D721Med (cell line): ENCODE measurements at places on chromosomes 1 and 21.

DNA sequence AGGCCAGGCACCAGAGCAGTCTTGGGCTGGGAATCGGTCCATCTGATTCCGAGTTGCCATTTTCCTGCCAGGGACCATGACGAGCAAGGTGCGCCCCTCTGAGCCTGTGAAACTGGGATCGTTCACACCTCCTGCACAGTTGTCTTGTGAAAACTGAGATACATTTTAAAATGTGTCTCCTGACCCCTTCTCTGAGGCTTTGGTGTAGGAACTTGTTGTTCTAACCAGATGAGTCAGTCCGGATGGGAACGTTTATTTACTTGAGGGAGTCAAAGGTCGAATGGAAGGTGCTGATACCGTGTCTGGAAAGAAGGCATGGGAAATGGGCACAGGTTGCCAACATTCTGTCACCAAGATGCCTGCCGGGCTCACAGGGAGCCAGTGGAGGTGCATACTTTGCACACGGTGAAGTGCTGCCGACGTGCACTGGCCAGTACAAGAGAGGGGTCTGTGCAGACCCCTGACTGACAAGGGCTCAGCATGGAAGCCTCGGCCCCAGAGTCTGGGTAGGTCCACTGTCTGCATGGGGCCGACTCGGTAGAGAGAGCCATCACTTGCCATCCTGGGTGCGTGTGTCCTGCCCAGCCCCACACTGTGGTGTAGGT lies 7.4 kb upstream of the KCNN3 start:
- no peak for DNase-seq

- DNase-seq = no peak
Observed at GRCh38 chr1:241215203-241215602, 141.8 kb downstream of the RGS7 start.

DNA sequence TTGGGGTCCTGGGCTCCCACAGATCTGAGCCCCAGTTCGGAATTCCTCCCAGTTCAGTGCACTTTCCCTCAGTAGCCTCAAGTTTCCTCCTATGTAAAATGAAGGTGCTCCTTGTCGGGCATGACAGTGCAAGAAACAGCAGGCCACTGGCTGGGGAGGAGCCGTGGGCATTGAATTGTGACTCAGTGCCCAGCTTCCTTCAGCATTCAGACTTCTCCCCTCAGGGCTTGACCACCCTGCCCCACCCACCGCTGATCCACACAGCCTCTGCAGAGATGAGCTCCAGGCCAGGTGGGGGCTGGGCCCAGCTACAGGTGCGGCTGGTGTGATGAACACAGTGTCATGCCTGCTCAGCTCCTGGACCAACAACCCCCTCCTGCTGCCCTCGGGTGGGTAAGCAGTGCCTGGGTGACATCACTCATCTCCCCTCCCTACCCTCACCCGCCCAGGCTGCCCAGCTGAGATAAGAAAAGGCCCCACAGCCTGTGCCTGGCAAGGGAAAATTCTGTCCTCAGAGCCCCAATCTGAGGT lies 4.9 kb downstream of the MOB3C start:
- no peak for DNase-seq

DNA sequence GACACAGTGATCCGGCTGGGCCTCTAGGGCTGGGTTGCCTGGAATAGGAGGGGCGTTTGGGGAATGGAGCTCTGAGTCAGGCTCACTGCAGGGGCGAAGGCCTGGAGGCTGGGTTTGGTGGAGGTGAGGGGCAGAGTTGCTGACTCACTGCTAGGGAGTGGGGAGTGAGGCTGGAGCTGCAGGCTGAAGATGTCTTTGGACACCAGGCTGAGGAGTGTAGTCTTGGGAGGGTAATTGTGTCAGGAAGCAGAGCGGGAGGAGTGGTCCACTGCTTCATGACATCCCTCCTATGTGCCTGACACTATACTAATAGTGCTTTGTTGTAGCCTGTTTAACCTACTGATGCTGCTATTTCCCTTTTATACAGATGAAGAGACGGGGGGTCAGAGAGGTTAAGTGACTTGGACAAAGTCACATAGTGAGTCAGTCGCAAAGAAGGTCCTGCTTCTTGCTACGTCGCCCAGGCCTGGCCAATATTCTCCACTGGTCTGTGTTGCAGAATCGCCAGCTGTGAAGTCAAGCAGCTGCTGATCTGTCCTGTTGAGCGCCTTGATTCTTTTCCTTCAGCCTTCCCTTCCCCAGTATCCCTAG lies 13.6 kb downstream of the ACTL8 start:
- no peak for DNase-seq

GRCh38 chr1:24388331-24388885 lies 25.2 kb downstream of the STPG1 start:
- no peak for DNase-seq

GRCh38 chr1:202038688-202039346 lies 28.4 kb downstream of the ELF3 start:
- DNase-seq = no peak

GRCh38 chr1:24793447-24794129 lies 48.3 kb downstream of the CLIC4 start:
- DNase-seq = no peak

DNA sequence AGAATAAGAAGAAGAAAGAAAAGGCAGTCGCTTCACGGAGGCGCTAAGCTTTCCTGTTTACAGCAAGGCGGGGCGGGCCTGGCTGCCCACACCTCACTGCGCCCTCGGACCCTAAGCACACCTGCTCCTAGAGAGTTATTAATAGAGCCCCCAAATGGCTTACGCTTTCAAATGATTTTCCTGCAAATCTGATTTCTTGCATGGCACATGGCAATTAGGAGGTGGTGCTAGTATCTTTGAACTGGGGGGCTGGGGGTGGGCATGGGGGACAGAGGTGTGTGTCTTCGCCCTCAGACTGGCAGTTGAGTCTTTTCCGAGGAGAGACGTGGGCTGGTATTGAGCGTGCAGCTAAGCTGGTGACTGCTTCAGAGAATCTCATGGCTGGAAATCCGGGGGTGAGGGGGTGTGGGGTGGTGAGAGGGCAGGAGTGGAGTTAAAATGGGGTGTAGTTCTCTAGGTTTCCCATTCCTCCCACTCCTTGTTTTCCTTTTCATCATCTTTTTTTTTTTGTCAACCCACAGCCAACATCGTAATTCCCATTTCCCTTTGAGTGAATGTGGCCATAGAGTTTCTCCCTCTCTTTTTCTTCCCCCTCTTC lies 1.3 kb downstream of the S1PR1 start:
- DNase-seq = no peak
